ENCODE measurements at places on chromosomes 7 and 10.

DNA sequence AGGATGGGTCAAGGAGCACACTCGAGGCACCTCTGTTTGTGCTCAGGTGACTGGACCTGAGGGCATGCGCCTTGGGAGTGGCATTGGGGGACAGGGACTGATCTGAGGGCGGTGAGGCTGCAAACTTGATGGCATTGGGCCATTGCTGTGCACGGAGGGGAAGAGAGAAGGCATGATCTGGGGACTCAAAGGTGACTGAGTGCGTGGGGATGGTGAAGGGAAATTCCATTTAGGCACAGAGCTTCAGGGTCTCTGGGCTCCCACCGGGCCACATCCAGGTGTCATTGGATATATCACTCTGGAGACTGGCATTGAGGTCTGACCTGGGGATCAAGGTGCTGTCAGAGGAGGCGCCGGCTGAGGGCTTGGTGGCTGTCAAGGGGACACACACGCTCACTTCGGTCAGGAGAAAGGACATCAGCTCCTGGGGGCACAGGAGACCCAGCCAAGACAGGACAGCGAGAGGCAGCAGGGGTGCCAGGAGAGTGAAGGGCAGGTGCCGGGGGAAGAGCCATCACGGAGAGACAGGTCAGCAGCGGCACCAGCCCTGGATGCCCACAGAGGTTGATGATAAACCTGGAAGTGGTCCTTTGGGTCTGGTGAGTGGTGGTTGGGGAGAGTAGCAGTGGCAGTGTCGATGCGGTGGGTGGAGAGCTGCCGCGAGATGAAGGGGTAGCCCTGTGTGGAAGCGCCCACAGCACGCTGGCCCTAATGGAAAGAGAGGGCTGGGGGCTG, 5.5 kb downstream of the ADCK2 start:
- no peak for DNase-seq

DNA sequence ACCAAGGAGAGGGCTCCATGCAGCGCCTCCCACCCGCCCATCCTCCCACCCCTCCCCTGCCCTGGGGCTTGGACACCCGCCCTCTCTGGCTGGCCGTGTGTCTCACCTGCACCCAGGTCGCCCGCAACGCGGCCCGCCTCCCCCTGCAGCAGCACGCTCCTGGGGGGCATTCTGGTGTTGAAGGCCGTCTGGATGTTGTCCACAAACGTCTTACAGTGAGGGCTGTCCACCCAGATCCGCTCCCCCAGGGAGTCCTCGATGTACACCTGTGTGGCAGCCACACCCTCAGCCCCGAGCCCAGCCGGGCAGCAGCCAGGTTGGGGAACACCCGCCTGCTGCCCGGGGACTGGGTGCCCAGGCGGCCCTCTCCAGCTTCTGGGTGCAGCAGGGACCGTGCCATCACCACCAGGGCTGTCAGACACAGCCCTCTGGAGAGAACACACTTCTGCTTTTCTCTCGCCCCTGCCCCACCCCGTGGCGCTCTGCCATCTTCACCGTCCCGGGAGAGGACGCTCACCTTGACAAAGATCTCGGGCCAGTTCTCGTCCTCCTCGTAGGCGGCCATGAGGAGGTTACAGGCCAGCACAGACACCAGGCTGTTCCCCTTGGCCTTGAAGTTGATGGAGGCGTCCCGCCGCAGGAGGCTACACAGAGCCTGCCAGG, 4.7 kb downstream of the INTS1 start:
- no peak for DNase-seq

- peak; percentile 61 for DNase-seq
Observed at GRCh38 chr10:110209454-110209925, 2.1 kb downstream of the MXI1 start.

- DNase-seq = no peak
Observed at GRCh38 chr10:33617381-33618080, 283.1 kb upstream of the NRP1 start.
